ENCODE measurements at places on chromosomes 16 and 17. TPM values are rescaled to one million over a fixed set of nuclear protein-coding genes. Genes with fewer than 3 reads are reported as not detected.
A peak's percentile ranks its signal among the peaks of the same experiment; 100 is the strongest.

- ATAC-seq = no peak
Measured at GRCh38 chr17:56880571-56880970, 33.3 kb downstream of the TRIM25 start.

The STX1B gene
- total RNA-seq = 0.80 TPM

The LPCAT2 gene
- 9.8 TPM for total RNA-seq

DNA sequence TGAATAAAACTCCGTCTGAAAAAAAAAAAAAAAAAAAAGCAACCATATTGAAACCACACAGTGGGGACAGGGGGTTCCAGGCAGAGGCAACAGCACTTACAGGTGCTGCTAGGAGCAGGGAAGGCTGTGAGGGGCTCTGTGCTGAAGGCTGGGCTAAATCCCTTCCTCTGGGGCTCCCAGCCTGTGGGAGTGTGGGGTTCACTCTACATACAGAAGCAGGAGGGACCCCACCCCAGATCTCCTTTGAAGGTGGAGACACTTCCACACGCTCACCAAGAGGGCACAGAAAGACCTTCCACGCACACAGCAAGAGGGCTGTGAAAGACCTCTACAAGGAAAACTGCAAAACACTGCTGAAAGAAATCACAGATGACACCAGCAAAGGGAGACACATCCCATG lies 53.9 kb downstream of the USP22 start:
- no peak for ATAC-seq

The ST6GALNAC2 gene
- total RNA-seq = 24.0 TPM

GRCh38 chr16:47359478-47359877 lies 101.4 kb downstream of the ITFG1 start:
- ATAC-seq = no peak

GRCh38 chr16:17166095-17166494 lies 304.7 kb downstream of the XYLT1 start:
- no peak for ATAC-seq

- peak; percentile 3 for ATAC-seq
Measured at GRCh38 chr17:43385046-43385831, 13.6 kb upstream of the ARL4D start.

DNA sequence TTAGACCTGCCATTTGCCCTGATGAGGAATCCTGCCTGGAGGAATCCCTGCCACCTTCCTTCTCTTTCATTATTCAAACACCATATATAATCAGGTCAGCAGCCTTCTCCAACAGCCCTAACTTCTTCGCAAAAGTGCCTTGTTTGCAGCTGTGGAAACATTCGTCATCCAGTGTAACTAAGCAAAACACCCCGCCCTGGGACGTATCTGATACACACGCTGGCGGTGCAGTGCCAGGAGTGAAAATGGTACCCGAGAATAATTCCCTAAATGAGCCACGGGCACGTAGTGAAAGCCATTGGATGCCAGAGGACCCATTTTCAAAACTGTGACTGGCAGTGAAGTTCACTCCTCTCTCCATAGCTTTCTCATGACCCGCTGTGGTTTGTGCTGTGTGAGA lies 73.7 kb downstream of the IRX3 start:
- no peak for ATAC-seq

The APOBR gene
- total RNA-seq = 0.36 TPM

DNA sequence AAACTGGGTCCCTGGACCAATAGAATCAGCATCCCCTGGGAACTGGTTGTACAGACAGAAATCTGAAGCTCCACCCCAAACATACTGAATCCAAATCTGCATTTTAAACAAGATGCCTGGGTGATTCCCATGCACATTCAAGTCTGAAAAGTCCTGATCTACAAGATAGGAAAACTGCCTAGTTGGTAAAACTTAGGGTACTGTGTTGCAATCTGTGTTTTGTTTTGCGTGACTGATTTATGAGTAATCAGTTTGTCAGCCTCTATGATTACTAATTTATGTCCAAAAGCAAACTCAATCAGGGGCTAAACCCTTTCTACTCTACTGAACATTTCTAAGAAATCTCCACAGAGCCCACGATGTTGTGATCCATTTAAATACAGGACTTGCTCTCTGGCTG lies 103.8 kb downstream of the YPEL2 start:
- ATAC-seq = peak; percentile 78

GRCh38 chr16:2148714-2149629 lies 547 bp downstream of the RAB26 start:
- ATAC-seq = peak; percentile 0

DNA sequence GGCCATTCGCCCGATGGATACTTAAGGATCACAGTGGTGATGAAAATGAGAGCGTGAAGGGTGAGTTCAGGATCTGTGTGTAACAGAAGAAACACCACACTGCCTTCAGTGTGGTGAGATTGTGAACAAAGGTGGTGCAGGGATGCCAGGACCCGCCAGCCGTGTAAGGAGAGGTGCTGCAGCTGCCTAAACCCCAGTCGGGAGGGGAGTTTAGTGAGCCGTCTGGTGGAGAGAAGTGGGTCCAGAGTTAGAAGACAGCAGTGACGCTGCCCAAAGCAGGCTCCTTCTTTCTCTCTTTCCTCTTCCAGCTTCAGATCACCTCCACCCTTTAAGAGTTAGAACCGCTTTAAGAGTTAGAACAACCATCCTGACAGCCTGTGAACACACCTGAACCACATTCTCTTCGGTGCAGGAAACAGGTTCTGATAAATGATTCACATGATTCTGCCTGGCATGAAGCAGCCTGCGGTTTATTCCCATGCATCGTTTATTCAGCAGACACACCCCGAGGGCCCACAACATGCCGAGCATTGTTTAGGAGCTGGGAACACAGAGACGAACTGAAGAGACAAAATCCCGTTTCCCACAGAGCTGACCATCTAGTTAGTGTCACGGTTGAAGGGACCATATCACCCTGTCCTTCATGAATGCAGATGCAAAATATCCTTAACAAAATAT lies 84.0 kb upstream of the DNAH17 start:
- ATAC-seq = peak; percentile 85

DNA sequence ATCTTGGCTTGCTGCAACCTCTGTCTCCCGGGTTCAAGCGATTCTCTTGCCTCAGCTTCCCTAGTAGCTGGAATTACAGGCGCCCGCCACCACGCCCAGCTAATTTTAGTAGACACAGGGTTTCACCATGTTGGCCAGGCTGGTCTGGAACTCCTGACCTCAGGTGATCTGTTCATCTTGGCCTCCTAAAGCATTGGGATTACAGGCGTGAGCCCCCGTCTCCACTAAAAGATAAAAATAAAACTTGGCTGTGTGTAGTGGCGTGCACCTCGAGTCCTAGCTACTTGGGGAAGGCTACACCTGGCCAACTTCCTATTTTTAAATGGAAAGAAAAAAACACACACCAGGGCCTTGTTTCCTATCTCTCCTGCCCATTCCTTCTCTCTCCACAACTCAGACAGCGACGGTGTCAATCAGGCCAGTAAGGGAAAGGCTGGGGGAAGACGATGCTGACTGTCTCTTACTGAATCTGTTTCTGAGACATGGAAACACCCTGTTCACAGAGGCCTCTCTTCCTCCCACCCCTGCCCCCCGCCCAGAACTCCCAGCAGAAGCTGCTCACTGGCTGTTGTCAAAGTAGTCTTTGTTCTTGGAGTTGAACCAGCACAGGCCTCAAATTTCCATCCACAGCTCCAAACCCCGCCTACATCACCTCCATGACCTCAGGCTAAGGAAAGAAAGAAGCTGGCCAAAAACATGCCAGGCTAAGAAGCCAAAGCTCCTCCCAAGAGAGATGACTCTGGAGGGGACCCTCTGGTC lies 96.6 kb downstream of the NXN start:
- ATAC-seq = no peak

GRCh38 chr16:57530104-57530521 lies 6.3 kb downstream of the CCDC102A start:
- ATAC-seq = peak; percentile 33

DNA sequence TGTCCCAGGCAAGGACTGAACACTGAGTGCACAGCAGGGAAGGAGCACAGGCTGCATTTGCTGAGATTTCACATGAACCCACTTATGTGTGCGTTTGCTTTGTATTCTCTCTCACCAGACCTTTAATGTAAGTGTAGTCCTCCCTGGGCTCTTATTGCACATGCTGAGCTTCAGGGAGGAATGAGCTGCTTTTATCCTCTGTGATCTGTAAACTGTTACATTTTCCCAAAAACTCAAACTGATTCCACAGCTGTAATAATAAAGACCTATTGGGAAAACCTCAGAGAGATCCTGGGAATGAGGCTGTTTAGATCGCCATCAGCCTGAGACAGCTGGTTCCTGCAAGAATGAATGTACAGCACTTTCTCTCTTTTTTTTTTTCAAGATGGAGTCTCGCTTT lies 53.6 kb upstream of the ADORA2B start:
- no peak for ATAC-seq

GRCh38 chr16:89952551-89952950 lies 4.0 kb downstream of the DEF8 start:
- ATAC-seq = no peak

DNA sequence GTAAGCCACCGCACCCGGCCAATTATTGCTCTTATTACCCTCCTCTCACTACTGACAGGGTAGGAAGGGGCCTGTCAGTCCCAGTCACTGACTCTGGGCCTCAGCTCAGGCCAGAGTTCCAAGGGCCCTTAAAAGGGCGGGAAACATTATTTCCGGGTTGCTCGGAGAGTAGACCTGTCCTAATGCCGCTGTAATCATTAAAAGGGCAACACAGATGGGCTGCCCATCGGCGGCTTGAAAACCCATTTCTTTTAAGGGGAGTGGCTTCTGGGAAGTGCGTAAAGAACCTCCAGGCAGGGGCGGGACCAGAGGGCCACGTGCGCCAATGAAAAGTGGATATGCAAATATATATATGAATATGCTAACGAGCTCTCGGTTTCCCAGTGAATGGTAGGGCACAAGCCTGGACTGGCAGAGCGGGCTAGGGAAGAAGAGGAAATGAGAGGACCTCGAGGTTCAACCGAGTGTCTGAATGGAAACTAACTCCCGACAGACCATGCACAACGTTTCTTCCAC lies 26.6 kb downstream of the PIPOX start:
- peak; percentile 76 for ATAC-seq

DNA sequence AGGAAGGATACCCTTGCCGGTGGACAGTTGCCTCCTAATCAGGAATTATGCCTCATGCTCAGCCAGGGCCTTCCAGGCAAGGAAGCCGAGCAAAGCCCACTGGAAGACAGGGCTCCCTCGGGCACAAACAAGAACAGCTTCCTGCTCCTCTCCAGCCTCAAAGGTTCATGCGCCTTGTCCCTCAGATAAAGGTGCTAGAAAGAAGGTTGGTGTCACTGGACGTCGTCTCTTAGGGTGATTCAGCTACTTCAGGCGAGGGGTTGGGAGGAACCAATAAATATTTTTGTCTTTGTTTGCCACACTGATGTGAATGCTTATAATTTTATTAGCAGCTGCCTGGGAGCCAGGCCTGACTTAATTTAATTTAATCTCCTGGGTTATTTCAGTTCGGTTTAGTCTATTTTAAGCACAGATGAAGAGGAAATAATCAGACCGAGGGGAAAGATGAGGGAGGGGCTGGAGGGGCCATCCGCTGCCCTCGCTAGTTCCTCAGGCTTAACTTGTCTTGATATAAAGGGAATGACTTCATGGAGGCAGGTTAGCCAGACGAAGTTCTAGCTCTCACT lies 171.8 kb upstream of the CACNG5 start:
- no peak for ATAC-seq

The B3GNT9 gene
- 3.7 TPM for total RNA-seq

DNA sequence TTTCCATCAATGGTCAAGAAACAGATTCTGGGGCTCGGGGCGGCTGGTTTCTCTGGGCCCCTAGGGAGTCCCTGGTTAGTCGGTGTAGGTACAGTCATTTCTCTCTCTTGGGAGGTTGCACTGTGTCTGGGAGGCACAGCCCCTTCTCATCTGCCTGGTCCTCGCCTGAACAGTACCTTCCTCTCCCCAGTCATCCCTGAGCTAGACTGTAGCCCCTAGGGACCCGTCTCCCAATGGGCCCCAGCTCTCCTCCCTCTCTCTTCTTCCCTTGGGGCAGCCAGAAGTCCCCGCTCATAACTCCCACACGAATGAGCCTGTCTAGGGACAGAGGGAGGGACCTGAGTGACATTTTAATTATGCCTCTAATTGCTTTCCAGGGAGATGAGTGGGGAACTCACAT lies 20.2 kb upstream of the CPSF4L start:
- no peak for ATAC-seq

DNA sequence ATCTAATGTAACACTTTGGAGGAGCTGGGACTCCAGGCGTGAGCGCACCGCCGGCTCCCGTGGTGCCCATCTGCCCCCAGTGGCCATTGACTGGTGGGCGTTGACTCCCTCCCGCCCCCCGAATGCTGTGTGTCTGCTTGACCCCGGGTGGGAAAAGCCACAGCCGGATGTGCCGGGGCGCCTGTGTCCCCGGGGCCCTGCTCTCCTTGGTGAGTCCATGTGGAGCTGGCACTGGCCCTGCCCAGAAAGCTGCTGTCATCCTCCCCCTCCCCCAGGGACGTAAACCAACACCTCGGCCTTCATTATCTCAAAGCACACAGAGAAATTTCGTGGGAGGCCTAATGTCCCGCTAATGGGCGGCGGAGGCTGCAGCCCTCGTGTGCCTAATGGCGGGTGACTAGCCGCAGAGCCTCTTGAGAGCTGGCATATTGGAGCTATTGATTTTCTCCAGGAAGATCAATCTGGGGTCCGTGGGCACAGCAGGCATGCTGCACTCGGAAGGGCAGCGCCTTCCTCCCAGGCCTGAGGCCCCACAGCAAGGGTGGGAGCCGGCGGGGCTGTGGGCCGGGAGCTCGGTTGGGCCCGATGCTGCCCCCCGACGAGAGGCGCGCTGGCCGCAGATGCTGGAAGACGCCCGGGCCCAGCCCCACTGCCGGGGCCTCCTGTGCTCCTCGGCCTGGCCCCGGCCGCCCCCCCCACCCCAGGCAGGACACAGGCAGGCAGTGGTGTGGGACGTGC lies 4.0 kb upstream of the PERCC1 start:
- no peak for ATAC-seq

DNA sequence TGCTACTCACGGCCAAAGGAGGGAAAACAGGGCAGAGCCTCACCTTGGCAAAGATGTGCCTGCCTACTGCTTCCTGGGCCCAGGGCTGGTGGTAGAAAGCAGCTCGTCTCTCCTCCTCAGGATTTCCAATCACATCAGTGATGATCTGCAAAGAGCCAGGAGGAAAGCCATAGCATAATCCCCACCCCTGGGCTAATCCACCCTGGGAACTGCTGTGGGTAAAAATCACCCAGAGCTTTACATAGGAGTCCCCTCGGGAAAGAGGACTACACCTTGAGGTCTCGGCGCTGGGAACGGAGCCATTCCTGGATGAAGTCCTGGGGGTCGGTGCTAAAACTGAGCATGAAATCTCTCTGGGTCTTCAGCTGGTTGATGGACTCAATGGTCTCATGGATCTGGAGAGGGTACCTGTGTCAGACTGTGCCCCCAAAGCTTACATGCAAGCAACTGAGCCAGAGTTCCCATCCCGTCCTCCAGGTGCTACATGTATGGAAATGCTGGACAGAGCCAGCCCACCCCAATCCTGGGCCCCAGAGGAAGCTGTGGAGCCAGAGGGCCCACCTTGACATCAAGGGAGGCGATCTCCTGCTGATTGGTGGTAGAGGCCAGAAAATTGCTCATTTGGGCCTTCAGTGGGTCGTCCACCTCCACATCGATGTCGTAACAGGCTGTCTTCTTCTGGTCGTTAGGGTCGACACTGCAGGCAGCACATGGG lies 5.7 kb upstream of the FTSJ3 start:
- ATAC-seq = no peak

GRCh38 chr17:54836723-54837462 lies 63.8 kb upstream of the TOM1L1 start:
- no peak for ATAC-seq

GRCh38 chr16:53855511-53855910 lies 151.6 kb downstream of the FTO start:
- no peak for ATAC-seq
